Caki2 (cell line): ENCODE measurements at places on chromosomes 13 and 19. TPM values are rescaled to one million over a fixed set of nuclear protein-coding genes. Genes with fewer than 3 reads are reported as not detected.

DNA sequence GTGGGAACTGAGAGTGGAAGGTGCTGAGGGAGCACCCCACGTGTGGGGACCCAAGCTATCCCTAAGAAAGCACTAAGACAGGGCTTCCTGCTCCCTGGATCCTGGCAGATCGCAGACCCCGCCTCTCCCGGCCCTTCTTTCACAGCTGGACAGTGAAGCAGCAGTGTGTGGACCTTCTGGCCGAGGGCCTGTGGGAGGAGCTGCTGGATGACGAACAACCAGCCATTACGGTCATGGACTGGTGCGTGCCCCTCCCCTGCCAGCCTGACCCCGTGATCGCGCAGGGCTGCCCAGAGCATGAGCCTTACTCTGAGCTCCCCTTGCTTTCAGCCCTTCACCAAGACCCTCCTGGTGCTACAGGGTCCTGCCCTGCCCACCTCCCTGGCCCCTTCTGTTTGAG lies 2.3 kb downstream of the NCCRP1 start:
- peak; percentile 88 for DNase-seq

- no peak for DNase-seq
Observed at GRCh38 chr19:29092712-29093552, 120.0 kb downstream of the UQCRFS1 start.

DNA sequence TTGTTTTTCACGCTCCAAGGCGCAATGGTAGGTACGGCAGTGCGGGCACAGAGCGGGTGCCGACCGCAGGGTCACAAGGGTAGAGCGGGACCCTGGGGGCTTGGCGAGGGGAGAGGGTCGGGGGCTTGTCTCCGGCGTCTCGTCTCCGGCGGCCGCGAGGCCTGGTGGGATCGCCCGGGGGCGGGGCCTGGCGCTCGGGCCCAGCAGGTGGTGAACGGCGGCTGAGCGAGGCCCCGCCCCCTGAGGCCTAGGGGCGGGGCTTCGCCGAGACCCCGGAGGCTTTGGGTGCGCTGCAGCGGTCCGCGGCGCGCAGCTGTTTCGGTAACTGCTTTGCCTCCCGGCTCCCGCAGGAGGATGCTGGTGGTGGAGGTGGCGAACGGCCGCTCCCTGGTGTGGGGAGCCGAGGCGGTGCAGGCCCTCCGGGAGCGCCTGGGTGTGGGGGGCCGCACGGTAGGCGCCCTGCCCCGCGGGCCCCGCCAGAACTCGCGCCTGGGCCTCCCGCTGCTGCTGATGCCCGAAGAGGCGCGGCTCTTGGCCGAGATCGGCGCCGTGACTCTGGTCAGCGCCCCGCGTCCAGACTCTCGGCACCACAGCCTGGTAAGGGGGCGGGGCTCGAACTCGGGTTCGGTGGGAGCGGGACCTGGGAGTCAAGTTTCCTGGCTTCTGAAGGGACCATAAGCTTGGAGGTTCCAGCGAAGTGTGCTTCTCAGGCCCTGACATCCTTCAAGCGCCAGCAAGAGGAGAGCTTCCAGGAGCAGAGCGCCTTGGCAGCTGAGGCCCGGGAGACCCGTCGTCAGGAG lies at the start of gene TSEN34:
Gene TSEN34 (plus strand): TSS at position 298 of the 800 bp plus-strand sequence. CDS start 57 bp downstream, at position 355.
- no peak for DNase-seq

GRCh38 chr13:41061914-41062837 lies 867 bp downstream of the WBP4 start:
- peak; percentile 79 for DNase-seq

- DNase-seq: no peak
Observed at GRCh38 chr19:47172666-47173455, 42.2 kb downstream of the SAE1 start.

DNA sequence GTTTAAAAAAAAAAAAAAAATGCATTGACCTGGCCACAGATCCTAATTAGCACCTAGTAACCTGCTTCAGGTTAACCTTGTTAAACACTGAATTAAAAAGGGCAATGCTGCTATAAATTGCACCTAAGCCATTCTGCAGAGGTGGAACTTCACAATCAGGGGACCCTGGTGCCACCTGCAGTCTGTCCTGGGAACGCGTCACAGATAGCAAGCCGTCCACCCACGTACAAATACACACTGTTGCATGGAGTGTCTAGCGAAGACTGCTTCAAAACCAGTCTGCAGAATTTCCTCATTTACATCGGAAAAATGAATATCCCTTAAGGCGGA lies 169.3 kb downstream of the COL4A1 start:
- DNase-seq: no peak

DNA sequence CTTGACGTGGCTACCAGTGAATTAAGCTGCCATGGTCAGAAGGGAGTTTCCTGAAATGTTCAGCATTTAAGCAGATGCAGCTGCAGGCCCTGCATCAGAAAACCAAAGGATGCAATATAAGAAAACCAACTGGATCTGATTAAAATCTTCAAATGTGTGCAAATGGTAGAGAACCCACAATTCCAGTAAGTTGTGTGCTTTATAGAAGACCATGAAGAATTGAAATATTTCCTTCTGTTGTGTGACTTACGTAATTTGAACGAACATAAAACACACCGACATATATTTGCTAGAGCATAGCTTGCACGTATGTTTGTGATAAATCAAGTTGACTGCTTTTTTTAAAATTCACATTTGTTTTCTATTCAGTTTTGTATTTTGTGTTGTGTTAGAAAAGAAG lies 191.4 kb downstream of the COL4A1 start:
- DNase-seq: no peak

DNA sequence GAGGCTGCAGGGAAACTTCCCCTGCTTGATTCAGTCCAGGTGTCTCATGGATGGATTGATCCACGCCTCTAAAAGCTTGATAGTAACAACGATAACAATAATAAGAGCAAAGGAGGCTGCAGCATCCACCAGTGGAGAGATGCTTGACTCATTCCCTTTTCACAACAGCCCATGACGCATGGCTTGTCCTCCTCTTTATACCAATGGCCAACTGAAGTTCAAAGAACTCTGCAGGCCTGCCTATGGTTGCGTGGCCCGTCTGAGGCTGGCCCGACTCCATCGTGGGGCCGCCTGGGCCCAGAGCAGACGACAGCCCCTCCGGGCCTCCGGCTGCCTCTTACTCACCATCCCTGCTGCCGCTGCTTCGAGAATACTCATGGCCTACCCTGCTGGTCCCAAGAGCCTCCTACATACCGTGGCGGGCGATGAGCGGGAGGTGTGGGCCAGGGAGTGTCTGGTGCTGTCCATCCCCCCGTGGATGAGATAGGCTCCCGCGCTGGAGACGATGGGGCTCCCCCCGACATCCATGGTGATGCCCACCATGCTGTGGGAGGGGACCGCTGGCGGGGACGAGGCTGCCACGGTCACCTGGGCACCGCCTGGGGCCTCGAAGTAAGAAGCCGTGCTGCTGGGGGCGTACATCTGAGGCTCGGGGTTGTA lies 61.8 kb upstream of the RANBP3 start:
- DNase-seq: no peak

DNA sequence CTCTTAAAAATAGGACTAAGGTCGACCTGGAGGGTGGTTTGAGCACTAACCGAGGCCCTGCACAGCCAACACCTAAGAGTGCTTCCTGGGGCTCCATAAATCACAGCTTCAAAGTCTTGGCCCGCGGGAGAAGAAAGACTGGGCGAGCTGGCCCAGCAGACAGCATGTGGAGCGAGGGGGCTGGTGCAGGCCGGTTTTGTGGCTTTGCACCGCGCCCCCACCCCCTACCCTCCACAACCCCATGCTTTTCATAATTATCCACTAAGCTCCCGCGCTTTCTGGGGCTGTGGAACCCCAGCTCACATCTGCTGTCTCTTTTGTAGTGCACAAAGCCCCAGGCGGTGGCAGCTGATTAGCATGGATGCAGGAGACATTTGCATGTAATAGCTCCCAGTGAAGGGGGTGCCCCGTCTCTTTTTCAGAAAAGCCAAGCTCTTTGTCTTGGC lies 17.1 kb downstream of the CARM1 start:
- DNase-seq: no peak

- no peak for DNase-seq
Observed at GRCh38 chr13:90622541-90622940, 724.9 kb upstream of the MIR17HG start.

GRCh38 chr13:60043262-60043661 lies 120.5 kb downstream of the DIAPH3 start:
- no peak for DNase-seq

DNA sequence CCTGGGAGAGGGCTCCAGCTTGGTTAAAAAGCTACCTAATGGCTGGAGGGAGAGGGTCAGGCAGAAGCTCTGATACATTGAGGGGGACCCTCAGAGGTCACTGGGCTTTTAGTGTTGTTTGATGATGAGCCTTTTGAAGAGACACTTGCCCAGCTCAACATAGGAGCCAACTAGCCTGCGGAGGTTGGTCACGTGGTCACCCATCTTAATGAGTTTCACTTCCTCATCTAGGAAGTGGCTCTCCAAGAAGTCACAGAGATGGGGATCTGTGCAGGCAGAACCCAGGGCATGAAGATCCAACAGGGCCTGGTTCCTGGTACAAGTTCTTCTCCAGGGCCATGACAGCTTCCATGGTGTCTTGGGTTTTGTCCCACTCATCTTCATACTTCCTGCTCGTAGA lies 33.4 kb downstream of the IPO5 start:
- DNase-seq: no peak

DNA sequence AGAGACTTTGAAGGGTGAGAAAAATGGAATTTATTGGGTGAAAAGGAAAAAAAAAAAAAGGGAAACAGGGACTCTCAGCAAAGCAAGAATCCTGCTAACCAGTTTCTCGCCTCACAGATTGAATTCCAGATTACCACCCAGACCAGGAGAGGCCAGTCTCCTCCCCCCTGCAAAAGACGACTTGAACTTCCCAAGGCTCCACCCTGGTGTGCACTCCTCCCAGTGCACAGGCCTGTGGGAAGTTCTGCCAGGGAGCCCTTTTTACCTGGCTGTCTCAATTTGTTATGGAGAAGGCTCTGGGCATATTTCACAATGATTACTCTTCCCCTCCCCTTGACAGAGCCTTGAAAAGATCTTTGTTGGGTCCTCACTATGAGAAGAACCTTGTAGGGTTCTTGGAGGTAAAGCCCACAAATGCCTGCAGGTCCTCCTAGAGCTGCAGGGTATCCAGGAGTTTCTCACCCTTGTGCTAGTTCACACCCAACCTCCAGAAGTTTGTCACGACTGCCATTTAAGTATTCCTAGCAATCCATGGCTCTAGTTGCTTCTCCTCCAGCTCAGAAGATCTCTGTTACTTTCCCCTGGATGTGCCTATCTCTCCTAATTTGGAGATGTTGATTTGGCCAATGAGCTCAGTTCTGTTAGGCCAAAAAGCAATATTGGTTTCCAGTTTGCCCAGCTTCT lies 229.8 kb upstream of the TMTC4 start:
- no peak for DNase-seq

GRCh38 chr13:40787062-40787461 lies 2.3 kb upstream of the SLC25A15 start:
- no peak for DNase-seq

DNA sequence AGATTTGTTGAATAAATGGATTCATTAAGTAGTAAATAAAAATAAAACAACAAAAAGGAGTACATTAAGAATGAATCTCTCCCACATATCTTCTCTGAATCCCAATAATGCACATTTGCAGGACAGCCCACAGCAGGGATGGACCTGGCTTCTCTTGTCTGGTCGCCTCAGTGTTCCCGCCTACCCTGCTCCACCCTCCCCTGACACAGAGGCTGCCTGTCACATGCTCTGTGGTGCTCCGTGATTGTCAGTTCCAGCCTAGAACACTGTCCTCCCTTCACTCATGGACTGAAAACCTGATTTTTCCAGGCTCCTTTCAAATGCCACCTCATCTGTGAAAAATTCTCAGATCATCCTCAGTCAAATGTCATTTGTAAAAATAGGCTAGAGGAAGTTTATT lies 94.5 kb upstream of the GPR12 start:
- no peak for DNase-seq

DNA sequence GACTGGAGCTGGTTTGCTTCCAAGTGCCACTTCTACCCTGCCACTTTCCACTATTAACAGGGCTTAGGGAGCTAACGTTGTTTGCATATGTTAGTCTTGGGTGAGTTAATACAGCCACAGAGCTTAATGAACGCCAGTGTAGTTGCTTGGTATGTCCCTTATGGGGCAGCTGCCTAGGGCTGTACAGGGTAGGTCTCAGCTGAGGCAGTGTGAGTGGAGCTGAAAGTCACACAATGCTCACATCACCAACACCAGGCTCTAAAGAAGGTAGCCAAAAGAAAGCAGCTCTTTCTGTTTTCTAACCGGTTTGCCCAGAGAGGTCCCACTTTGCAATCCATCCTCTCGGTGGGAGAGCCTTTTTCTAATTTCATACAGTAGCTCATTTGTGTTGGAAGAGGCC lies 186.2 kb downstream of the RGCC start:
- no peak for DNase-seq

- no peak for DNase-seq
Observed at GRCh38 chr19:32817569-32818476, 51.7 kb downstream of the SLC7A9 start.

DNA sequence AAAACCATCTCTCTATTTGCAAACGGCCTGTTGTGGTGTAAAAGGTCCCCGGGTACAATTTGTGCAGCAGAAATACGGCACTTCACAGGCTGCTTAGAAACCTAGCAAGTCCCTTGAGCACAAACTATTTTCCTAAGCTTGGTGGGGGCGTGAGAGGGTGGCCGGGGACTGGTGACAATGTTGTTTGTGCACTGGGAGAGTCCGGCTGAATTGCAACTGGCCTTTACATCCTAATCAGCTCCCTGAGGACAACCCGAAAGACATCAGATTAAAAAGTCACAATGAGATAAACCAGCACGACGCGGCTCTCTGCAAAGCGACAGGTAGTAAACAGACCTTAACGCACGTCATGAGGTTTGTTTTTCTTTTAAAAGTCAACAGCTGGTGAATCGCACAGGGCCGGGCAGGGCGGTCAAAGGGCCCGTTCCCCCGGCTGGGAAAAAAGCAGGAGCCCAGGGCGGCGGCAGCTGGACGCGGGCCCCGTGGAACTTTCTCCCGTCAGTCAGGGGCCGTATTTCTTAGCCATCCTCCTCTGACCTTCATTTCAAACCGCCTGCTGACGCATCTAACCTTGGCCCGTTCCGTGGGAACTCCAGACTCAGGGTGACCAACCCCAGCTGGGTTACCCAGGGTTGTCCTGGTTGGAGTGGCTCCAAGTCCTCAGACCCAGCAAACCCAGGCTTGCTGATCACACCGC lies 112.3 kb downstream of the GADD45B start:
- DNase-seq: no peak

RXFP2 gene
- total RNA-seq: not detected in 2 replicates

CCNA1 gene
- total RNA-seq: 7.8 and 8.1 TPM in 2 replicates

MEDAG gene
- total RNA-seq: not detected in 2 replicates

DCT gene
- 0.17 and 0.23 TPM in 2 replicates for total RNA-seq

SLC25A41 gene
- not detected in 2 replicates for total RNA-seq

RSPH6A gene
- total RNA-seq: not detected in 2 replicates

OR7D2 gene
- not detected in 2 replicates for total RNA-seq

TEX101 gene
- not detected in 2 replicates for total RNA-seq

CEACAM19 gene
- total RNA-seq: not detected in 2 replicates

CACNA1A gene
- total RNA-seq: not detected in 2 replicates

THSD1 gene
- total RNA-seq: 45.2 and 47.5 TPM in 2 replicates

JUNB gene
- 63.3 and 74.5 TPM in 2 replicates for total RNA-seq

CHAF1A gene
- 45.4 and 61.0 TPM in 2 replicates for total RNA-seq

MAP2K7 gene
- total RNA-seq: 5.0 and 8.6 TPM in 2 replicates

SYNGR4 gene
- 0.20 TPM in 1 of 2 replicates, not detected in the other for total RNA-seq

ZNF878 gene
- total RNA-seq: 0.67 TPM in 1 of 2 replicates, not detected in the other
